ENCODE measurements at places on chromosomes 12 and 14. TPM values are rescaled to one million over a fixed set of nuclear protein-coding genes. Genes with fewer than 3 reads are reported as not detected.

- DNase-seq = no peak
Measured at GRCh38 chr12:116697716-116698115, 40.2 kb downstream of the SPRING1 start.

The ABHD12B gene
- total RNA-seq = not detected

The CELA1 gene
- total RNA-seq = not detected

DNA sequence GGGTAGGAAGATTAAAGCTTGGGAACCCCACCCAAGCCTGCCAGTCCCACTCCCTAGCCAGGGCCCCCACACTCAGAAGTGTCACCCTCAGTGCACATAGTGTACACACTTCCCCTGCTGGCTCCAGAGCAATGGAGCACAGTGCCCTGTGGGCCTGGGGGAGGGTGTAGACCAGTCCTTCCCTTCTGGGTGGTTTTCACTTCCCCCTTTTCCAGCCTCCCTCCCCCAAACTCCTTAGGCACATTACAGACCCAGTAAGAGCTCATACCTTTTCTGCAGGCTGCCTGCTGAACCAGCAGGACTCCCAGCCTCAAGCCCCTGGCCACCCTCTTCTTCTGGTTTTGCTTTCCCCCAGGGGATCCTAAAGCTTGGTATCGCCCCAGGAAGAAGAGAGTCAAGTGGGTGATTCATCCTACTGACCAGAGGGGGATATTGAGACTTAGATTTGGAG lies at the start of gene ZNF385A:
Gene ZNF385A (minus strand): TSS at position 143 of the 451 bp plus-strand sequence. CDS start 219 bp downstream, outside the sequence.
- no peak for DNase-seq

GRCh38 chr12:1926251-1926657 lies 7.8 kb upstream of the CACNA2D4 start:
- DNase-seq = no peak

GRCh38 chr12:112848972-112849371 lies 57.4 kb downstream of the RPH3A start:
- no peak for DNase-seq

- no peak for DNase-seq
Measured at GRCh38 chr14:65356327-65356836, 56.1 kb upstream of the FUT8 start.

The KRT83 gene
- total RNA-seq = not detected

GRCh38 chr12:98873776-98874175 lies 228.7 kb downstream of the APAF1 start:
- no peak for DNase-seq

Data from ovary (tissue), 10 donors.